Putamen (tissue), 1 donor: ENCODE measurements at places on chromosomes 4 and X.
A peak's percentile ranks its signal among the peaks of the same experiment; 100 is the strongest.

DNA sequence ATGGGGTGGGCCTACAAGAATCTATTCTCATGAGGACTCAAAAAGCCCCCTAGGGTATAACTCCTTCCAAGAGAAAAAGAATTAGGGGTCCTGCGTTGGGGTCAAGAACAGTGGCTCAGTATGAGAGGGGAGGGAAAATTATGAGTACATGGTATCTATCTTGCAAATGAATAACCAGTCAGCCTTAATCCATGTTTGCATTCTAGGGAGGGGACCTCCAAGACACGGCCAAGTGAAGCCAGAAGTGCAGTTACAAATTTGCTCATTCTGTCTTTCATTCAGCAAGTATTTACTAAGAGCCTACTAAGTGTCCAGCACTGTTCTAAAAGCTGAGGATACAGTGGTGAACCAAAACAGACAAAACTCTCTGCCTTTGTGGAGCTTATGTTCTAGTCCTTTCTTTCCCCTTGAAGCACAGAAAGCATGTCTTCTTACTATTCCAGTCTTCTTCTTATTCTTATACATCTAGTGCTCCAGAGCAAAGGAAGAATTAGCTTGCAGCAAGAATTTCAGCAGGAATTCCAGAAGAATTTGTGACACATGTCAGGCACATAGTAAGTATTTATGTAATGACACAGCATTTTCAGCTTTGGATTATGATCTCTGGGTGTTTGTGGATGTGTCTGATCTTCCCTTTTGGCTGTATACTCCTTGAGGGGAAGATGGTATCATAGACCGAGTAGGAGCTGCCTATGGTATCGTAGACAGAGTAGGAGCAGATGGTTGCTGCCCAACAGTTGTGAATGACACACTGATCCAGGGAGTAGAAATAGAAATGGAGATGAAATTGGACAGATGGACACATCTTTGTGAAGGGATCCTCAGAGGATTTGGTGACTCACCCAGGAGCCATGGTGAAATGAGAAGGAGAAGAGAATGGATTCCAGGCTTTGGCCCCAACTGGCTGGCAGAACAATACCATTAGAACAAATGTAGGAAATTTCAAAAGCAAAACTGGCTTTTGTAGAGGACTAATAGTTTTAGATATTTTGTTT, 75.9 kb downstream of the COQ2 start:
- DNase-seq = no peak

GRCh38 chr4:83617371-83618035, 81.6 kb downstream of the GPAT3 start:
- no peak for DNase-seq

GRCh38 chrX:6778544-6779503, 243.9 kb upstream of the VCX3A start:
- peak; percentile 47 for DNase-seq

GRCh38 chr4:55866290-55866907, 13.0 kb downstream of the EXOC1 start:
- no peak for DNase-seq

DNA sequence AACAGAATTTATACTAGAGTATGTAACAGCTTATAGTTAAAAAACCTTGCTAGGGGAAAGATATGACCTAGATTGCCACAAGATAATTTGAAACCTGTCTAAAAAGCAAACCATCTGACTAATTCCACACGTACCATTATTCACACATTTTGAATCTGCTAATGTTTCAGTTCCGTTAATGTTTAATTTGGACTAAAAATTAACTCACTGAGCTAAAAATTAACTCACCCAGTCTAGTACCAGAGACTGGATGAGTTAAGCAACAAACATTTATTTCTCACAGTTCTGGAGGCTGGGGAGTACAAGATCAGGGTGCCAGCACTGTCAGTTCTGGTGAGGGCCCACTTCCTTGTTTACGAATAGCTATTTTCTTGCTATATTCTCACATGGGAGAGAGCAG, 231.5 kb upstream of the DIAPH2 start:
- no peak for DNase-seq

DNA sequence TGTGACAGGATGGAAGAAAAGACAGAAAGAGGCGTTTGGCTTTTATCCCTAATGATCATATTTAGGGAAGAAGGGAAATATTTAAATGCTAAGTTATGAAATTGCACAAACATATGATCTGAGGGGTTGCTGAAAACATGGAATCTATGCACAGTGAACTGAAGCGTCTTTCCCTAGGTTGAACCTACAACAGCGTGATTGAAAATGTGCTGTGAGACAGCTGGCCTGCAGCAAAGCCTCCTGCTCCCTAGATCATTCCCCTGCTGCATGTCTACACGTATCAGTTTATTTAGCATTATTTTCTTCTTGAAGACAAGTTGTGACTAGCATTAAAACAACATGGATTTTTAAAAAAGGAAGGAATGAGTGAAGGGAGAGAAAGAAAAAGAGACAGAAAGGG, 272.5 kb upstream of the TRAM1L1 start:
- no peak for DNase-seq

- DNase-seq = no peak
These were observed 8.1 kb downstream of the CRMP1 start for GRCh38 chr4:5884796-5885195.
